ENCODE measurements at places on chromosomes 11 and 22.

DNA sequence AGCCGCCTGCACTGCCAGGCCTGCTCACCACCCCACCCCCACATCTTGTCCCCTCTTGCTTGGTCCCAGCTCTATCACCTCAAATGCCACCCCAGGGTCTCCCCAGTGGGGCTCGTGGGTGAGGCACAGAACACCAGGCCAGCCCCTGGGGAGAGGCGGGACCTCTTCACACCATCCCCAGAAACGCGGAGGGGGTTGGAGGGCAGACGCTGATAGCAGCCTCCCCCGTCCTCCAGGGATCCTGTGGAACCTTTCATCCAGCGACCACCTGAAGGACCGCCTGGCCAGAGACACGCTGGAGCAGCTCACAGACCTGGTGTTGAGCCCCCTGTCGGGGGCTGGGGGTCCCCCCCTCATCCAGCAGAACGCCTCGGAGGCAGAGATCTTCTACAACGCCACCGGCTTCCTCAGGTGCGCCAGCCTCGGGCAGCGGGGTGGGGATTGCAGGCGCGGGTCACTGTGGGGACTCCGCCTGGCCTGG is 5.8 kb downstream of the PKP3 start:
- no peak for DNase-seq

DNA sequence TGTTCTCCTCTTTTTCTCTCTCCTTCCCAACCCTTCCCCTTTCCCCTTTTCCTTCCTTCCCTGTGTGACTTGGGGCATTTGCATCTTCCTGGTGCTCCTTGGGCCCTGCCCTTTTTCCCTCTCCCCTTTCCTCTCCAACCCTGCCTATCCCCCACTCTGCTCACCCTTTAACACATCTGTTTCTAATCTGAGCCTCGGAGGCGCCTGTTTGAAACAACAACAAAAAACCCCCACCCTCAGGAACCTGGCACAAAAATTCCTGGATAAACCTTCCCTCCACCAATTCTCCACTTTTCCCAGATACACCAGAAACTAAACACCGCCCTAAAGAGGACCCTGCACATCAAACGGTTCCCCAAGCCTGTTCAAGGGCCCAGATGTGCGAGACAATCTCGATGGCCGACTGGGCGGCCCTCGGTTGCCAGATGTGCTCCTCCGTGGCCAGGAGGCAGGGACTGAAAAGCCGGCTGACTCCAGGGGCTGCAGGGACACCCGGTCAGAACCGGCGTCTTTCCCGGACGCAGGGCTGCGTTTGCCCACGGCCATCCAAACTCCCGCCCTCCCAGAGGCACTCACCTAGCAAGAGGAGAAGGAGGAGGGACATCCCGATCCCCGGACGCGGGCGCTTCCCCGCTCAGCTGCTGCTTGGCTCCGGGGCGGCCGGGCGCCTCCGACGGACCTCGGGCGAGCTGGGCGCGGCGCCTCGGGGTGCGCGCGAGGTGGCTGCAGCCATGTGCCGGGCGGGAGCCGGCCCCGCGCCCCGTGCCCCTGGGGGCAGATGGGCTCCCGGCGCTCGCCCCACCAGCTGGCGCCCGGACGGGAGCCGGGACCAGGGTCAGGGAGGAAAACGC is 486 bp downstream of the CLMP start:
- no peak for DNase-seq

- no peak for DNase-seq
Measured at GRCh38 chr11:74442636-74443035, 24.7 kb downstream of the KCNE3 start.

GRCh38 chr11:109388982-109389381 is 33.0 kb upstream of the C11orf87 start:
- DNase-seq, result no peak

GRCh38 chr11:101668236-101668635 is 84.4 kb upstream of the TRPC6 start:
- DNase-seq, result no peak

DNA sequence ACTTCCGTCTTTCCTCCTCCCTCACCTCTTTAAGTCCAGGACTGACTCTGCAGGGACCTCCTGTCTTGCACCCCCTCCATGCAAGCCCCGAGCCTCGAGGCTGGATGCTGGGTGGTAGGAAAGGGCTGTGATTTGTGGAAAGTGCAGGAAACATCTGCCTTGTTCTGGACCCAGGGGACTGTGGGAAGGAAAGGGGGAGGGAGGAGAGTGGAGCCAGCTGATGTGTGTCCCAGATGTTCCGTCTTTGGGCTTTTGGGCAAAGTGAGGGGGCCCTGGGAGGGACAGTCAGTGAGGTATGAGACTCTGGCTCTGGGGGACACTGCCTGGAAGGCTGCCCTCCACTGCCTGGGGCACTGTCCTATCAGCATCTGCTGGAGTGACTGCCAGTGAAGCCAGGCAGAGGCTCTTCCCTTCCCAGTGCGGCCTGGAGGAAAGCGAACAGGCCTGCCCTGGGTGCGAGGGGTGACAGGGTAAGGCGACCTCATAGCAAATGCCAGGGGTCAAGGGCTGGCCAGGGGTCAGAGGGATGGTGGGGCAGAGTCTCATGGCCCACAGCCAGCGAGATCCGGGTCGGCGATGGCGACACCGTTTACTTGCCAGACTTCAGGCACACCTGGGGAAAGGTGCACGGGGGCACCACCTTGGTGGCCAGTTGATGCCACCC is 1.7 kb downstream of the MRGPRD start:
- DNase-seq, result no peak

DNA sequence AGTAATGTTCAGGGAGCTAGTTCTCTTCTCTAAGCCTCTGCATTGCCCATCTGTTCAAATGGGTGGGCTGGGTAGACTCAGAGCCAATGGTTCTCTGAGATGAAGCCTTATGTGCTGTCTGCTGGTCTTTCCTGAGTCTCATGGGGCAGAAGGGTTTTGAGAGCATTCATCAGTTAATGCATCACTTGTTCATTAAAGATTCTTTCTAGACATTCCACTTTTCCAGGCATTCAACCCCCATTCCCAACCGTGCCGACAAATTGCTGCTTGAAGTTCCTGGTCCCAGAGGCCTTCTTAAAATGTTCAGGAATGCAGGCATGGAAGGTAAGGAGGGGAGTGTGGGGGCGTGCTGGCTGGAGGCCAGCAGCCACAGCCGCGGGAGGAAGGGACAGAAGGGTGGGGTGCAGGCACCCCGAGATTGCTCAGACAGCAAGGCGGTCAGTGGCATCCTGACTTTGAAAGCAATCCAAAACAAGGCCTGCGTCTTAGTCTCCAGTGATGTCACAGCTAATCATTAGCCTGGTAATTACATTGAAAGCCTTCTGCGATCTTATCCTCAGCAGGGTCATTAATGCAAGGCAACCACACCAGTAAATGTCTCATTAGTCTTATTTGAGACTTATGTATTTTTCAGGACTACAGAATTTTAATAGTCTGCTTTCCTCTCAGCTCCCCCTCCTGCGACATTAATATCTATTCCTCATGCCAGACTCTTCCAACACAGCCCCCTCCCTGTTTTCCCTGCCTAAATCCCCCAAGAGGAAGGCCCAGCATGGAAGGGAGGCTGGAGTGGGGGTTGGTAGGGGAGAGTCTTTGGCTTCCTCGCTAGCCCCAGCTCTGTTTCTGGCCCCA is 328.8 kb downstream of the MIAT start:
- DNase-seq, result no peak

- DNase-seq, result no peak
Measured at GRCh38 chr11:48261600-48261999, 2.1 kb upstream of the OR4X1 start.

GRCh38 chr11:134008634-134009071 is 51.9 kb upstream of the IGSF9B start:
- no peak for DNase-seq

DNA sequence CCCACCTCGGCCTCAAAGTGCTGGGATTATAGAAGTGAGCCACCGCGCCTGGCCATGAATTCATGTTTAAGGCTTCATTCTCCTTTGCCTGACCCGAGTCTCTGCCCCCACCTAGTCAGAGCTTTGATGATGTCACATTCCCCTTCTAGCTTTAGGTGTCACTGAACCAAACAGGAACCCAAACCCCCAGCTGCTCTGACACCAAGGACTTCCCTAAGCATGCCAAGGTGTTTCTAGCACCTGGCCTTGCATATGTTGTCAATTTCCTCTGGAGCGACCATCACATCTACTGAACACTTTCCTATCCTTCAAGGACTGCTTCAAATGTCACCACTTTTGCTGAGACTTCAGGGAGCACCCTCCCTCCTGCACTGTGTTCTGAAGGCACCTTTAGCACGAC is 2.3 kb downstream of the F2 start:
- DNase-seq, result no peak

- DNase-seq, result no peak
Measured at GRCh38 chr22:46843821-46844255, 81.4 kb downstream of the TBC1D22A start.

- no peak for DNase-seq
Measured at GRCh38 chr11:57095417-57095816, 86.3 kb upstream of the LRRC55 start.

GRCh38 chr22:42992886-42993479 is 22.0 kb downstream of the PACSIN2 start:
- no peak for DNase-seq

DNA sequence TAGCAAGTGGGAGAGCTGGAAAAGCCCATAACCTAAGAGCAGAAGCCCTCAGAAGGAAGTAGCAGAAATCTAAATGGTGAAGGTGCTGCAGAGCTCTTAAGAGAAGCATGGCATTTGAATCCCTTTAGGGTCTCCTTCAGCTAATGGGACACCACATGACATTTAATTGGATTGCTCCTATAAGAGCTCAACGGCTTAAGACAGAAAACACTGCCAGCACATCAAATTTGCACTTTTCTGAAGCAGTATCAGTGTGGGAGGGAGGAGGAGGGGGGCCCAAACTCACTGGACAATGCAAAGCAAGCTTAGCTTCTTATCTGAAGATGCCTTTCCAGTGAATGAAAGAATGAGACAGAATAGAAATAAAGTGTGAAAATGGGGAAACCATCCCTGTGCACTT is 287.9 kb upstream of the MTNR1B start:
- no peak for DNase-seq

GRCh38 chr22:40113696-40114095 is 64.0 kb upstream of the TNRC6B start:
- DNase-seq, result no peak

DNA sequence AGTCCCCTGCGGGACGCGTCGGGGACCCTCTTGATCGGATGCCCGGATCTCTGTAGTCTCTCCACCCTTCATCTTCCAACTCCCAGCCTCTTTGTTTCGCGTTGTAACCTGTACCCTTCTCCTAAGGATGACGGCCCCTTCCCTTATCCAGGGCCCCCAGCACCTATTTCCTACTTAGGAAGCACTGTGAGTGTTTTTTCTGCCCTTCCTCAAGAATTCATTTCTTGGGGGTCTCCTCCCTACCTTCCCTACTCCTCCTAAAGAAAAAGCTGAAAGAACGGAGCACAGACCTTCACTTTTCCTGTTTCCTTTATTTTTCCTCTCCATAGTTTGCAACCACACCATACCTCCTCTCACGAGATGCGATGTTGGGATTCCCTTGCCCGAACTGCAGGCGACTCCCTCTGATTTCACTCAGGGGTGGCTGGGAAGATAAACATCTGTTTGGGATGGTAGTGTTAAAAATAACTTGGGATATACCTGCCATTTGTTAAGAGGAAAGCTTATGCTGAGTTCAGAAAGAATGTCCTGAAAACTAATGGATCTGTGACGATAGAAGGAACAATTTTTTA is 593 bp downstream of the FAM118B start:
- no peak for DNase-seq

DNA sequence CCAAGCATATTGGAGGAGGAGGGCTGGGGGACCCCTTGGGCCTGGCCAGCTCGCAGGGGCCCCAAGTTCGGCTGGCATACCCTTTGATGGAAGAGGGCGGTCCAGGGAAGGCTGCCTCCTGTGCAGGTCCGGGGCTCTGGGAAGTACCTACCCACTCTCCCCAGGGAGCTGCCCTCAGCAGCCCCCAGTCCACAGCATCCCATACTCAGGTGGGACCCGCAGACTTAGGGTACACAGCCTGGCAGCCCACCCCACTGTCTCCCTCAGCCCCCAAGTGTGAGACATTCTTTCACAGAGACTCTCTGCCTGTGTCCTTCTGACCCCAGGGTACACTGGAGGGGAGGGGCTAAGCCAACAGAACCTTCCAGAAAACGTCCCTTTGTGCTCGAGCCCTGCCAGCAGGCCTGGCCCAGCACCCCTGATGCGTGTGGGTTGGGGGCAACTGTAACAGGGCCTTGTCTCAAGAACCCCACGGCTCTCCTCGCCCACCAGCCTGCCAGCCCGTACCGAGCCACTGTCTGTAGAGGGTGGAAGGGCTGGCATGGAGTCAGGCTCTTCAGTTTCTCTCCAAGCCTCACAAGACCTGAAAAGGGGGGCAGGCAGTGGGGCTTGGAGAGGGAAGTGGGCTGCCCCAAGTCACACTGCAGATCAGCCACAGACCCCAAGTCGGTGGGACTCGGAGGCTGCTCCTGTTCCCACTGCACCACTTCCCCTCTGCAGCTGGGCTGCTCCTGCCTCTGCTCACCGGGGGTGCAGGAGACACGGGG is 7.0 kb upstream of the TNFRSF13C start:
- no peak for DNase-seq

- no peak for DNase-seq
Measured at GRCh38 chr11:35236667-35237003, 97.7 kb downstream of the CD44 start.

- DNase-seq, result no peak
Measured at GRCh38 chr11:118868659-118869058, 15.0 kb upstream of the CXCR5 start.

- DNase-seq, result no peak
Measured at GRCh38 chr11:110766316-110766715, 54.1 kb upstream of the ARHGAP20 start.

DNA sequence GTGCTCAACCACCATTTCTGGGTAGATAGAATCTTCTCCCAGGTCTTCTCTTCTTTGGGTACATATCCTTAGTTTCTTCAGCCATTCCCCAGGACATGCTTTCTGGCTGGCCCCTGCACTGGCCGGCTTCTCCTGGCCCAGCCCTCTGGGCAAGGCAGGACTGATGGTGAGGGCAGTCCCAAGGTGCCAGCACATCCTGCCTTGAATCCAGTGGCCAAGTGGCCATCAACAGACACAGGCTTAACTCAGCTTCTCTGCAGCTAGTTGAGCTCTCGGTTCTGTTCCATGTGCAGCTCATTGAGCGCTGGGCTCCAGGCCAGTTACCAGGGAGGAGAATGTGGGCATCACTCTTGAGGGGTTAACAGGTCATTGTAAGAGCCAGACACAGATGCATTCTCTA is 17.6 kb downstream of the SMIM38 start:
- no peak for DNase-seq

GRCh38 chr22:49295465-49295743 is 532.3 kb downstream of the BRD1 start:
- DNase-seq, result no peak

DNA sequence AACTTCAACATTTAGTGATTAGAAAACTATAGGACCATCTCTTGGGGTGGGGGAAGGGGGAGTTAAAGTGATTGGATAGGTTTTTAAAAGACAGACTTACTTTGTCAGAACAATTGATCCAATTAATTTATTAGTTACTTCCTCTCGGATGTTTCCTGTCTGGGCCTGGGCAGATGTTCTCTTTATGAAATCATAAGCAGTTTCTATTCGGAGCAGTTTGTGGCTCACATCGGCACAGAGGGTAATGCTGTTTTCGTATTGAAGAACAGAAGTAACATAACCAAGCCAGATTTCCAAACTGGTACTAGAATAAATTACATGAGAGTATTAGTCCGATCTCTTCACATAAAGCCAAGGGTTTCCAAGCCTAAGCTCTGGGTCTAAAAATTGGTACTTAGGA is 20.6 kb downstream of the PIWIL3 start:
- DNase-seq, result no peak
